ENCODE measurements at places on chromosomes 3 and 15.

- no peaks in the 10 kb centered on the region for H3K27me3 ChIP-seq
- no peak overlapping the region for H3K4me3 ChIP-seq
- no peak overlapping the region for H3K27ac ChIP-seq
- peaks cover 4% of the 10 kb centered on the region for H3K4me1 ChIP-seq
- no peak for DNase-seq
Measured at GRCh38 chr3:41503998-41504623, 304.8 kb downstream of the CTNNB1 start.

DNA sequence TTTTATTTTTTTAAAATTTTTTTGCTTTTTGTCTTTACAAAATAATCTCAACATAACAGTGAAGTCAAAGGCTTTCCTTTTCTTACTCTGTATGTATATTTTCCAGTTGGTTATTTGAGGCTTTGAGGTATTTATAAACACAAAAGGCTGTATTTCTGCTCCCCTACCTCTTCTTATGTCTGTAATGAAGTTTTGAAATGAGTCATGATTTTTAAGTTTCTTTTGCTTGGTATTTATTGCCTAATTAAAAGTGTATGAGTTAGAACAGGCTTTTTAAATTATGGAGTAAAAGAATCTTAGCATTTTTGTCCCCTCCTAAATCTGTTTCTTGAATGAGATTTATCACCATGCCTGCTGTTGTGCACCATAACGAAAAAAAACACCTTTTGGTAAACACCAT is 66.0 kb downstream of the DCUN1D1 start:
- H3K4me1 ChIP-seq = peaks cover 42% of the 10 kb centered on the region
- H3K4me3 ChIP-seq = no peak overlapping the region
- DNase-seq = no peak
- H3K27ac ChIP-seq = peak overlapping the region; percentile 70

DNA sequence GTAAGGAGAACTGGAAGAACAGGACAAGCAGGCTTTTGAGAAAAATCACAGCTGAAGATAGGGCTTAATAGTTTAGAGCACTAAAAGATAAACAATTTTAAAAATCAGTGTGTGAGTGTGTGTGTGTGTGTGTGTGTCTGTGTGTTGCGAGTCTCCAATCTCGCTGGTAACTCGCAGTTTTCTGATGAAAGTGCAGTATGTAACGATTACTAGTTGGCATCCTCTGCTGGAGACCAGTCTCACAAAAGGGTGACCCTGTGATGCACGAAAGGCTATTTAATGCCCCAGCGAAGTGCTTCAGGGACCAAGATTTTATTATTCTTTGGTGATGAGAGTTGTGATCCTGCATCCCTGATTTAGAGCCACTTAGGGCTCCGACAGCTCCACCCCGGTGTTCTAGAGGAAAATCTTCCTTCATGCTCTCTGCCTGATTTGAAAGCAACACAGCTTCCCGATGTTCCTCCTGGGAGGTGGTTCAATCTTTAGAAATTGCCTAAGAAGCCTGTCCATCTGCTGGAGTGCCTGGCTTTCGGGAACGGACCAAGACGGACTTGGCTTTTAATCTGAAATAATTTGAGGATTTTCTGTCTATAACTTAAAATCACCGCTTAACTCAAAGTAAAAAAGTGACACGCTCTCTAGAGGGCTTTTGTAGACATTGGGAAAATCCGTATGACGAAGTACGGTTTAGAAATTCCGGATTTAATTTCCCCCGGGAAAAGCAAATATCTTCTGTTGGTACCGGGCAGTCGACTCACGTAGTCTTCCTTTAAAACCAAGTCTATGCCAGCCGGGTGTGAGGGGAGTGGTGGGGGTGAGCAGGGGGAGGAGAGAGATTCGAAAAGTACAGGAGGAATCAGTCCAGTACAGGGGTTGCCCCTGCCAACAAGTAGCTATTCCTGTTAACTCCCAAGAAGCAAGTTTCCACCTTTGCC is 1.1 kb upstream of the ALCAM start:
- peaks cover 42% of the 10 kb centered on the region for H3K4me1 ChIP-seq
- DNase-seq = peak; percentile 5
- H3K36me3 ChIP-seq = no peaks in the 10 kb centered on the region
- H3K27ac ChIP-seq = no peak overlapping the region
- peak overlapping the region; percentile 94 for H3K4me3 ChIP-seq

DNA sequence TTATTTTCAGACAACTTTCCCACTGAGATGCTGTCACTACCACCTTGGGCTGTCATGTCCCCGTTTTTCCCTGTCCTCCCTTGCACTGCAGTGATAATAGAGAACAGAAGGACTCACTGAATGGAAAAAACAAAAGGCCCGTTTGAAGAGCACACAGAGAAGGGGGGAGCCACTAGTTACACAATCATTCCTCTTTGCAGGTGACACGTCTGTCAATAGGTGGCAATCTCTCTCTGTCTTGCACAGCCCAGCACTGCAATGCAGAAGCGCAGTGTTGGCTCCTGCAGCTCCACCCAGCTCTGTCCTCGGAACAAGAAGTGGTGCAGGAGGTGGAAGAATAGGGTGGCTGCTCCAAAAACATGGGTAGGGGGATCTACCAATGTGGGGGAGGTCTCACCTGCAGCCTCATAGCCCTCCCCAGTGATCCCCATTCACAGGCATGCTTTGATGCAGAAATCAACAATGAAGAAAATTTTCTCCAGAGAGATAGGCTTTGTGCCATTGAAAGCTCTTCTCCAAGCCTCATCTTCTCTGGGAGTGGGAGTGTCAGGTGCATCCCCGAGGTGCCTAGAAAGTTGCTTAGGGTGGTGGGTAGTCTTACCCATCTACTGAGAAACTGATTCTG is 31.8 kb downstream of the FSTL1 start:
- H3K36me3 ChIP-seq = no peaks in the 10 kb centered on the region
- peaks cover 4% of the 10 kb centered on the region for H3K27me3 ChIP-seq
- peak; percentile 41 for DNase-seq

DNA sequence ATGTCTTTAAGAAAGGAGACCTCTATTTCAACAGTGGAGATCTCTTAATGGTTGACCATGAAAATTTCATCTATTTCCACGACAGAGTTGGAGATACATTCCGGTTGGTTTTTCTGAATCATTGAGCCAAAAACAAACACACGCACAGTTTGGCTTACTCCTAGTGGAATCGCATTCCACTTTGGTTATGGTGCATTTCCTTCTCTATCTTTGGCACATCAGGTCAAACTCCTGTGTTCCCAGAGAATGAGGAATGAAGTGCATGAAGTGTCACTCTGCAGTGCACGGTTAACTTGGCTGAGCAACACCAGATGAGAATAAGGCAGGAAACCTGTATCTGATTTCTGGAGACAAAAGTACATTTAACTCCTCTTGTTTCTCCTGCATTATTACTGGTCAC is 38.5 kb downstream of the HDC start:
- DNase-seq = no peak
- no peaks in the 10 kb centered on the region for H3K27me3 ChIP-seq
- H3K27ac ChIP-seq = no peak overlapping the region
- peaks cover 19% of the 10 kb centered on the region for H3K36me3 ChIP-seq
- H3K4me3 ChIP-seq = no peak overlapping the region

DNA sequence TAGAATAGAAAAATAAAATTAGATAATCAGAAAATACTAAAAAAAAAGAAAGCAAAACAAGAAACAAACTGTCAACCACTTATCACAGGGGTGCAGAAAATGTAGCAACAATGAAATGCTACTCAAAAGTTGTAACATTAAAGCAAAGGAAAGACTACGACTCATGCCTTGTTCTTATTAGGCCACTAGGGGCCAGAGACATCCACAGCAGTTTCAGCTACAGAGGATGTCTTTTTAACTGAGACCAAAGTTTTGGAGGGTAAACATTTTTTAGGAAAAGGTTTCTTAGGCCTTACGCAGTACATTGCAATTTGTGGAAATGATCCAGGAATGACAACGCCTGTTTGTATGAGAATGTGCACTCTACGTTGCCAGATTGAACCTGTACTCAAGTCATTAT is 15.4 kb upstream of the CADM2 start:
- no peaks in the 10 kb centered on the region for H3K4me1 ChIP-seq
- H3K36me3 ChIP-seq = no peaks in the 10 kb centered on the region
- no peaks in the 10 kb centered on the region for H3K27me3 ChIP-seq
- H3K4me3 ChIP-seq = no peak overlapping the region

- no peaks in the 10 kb centered on the region for H3K4me1 ChIP-seq
- H3K27ac ChIP-seq = no peak overlapping the region
- no peaks in the 10 kb centered on the region for H3K27me3 ChIP-seq
- H3K36me3 ChIP-seq = no peaks in the 10 kb centered on the region
Measured at GRCh38 chr15:78991476-78991875, 46.6 kb upstream of the CTSH start.

DNA sequence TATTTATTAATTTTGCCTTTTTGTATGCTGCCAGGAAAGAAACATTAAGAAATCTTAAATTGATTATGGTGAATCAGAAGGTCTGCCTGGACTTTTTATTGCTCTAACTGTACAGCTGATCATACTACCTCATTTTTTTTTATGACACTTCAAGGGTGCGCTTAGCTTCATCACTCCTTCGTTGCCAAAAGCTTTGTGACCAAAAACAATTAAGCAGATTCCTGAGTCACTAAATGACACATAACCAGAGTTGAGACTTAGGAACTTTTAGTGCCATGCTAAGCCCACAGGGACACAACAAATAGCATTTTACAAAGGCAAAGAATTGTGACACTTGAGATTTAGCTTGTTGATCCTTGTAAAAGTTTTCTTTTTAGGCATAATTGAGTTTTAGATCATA is 4.9 kb downstream of the ADIPOQ start:
- H3K4me1 ChIP-seq = peaks cover 18% of the 10 kb centered on the region
- no peak overlapping the region for H3K4me3 ChIP-seq
- H3K27ac ChIP-seq = no peak overlapping the region
- no peak for DNase-seq
- peaks cover 7% of the 10 kb centered on the region for H3K27me3 ChIP-seq
- no peaks in the 10 kb centered on the region for H3K36me3 ChIP-seq

GRCh38 chr3:183015185-183015584 is 34.8 kb upstream of the DCUN1D1 start:
- H3K4me3 ChIP-seq = no peak overlapping the region
- H3K27me3 ChIP-seq = no peaks in the 10 kb centered on the region
- no peaks in the 10 kb centered on the region for H3K4me1 ChIP-seq
- DNase-seq = no peak

DNA sequence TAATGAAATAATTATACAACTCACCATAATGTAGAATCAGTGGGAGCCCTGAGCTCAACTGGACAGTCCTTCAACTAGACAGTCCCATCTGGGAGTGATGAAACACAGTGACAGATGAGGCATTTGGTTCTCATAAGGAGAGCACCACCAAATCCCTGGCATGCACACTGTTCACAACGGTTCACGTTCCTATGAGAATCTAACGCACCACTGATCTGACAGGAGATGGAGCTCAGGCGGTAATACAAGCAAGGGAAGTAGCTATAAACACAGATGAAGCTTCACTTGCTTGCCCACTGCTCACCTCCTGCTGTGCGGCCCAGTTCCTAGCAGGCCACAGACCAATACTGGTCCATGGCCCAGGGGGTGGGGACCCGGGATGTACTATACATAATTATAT is 17.0 kb downstream of the PRKAR2A start:
- no peak overlapping the region for H3K4me3 ChIP-seq
- no peak for DNase-seq
- H3K4me1 ChIP-seq = peaks cover 6% of the 10 kb centered on the region
- peaks cover 3% of the 10 kb centered on the region for H3K36me3 ChIP-seq
- H3K27me3 ChIP-seq = no peaks in the 10 kb centered on the region

DNA sequence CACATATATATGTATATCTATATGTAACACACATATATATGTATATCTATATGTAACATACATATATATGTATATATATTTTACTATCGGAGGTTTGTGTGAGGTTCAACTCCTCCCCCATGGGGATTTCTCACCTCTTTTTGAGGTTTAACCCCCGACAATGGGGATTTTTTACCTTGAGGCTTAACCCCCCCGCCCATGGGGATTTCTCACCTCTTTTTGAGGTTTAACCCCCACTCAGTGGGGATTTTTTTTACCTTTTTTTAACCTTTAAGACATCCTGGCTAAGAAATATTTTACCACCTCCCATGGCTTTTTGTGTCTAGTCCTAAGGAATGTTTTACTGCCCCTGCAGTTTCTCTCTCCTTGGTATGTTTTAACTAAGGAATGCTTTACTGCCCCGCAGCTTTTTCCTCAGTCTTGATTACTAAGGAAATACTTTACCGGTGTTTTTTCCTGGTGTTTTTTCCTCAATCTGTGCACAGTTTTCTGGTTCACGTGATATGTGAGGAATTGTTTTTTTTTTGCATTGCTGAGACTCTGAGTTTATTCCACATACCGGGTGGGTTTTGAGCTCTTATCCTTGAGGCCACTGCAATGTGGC is 185.2 kb downstream of the KLF13 start:
- no peak overlapping the region for H3K27ac ChIP-seq
- peaks cover 14% of the 10 kb centered on the region for H3K27me3 ChIP-seq
- no peak overlapping the region for H3K4me3 ChIP-seq
- peaks cover 14% of the 10 kb centered on the region for H3K4me1 ChIP-seq
- DNase-seq = peak; percentile 68

- no peaks in the 10 kb centered on the region for H3K36me3 ChIP-seq
- H3K4me1 ChIP-seq = peaks cover 4% of the 10 kb centered on the region
- no peak overlapping the region for H3K4me3 ChIP-seq
- no peak overlapping the region for H3K27ac ChIP-seq
- no peaks in the 10 kb centered on the region for H3K27me3 ChIP-seq
Measured at GRCh38 chr15:55915221-55915620, 78.2 kb downstream of the NEDD4 start.

- H3K27ac ChIP-seq = no peak overlapping the region
- H3K27me3 ChIP-seq = peaks cover 2% of the 10 kb centered on the region
- no peaks in the 10 kb centered on the region for H3K36me3 ChIP-seq
- peaks cover 5% of the 10 kb centered on the region for H3K4me1 ChIP-seq
- no peak for DNase-seq
- no peak overlapping the region for H3K4me3 ChIP-seq
Measured at GRCh38 chr15:66651913-66652642, 50.0 kb upstream of the SMAD6 start.

DNA sequence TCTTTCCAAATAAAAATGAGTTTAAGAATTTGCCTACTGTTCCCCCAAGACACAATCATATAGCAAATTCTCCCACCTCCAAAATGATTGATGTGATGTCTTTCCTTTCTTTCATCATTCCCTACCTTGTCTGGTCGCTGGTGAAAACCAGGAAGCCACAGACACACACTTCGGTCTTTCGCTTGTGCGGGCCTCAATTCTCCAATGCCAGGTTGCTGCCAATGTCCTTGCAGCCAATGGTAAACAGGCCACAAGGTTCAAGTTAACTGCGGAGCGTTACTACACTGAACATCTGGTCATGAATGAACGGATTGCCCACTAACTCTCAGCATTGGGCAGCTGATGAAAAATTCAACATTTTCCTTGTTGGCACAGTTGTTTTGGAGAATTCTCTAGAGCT is 192.2 kb downstream of the FOXP1 start:
- H3K4me1 ChIP-seq = peaks cover 78% of the 10 kb centered on the region
- peaks cover 2% of the 10 kb centered on the region for H3K27me3 ChIP-seq
- peaks cover 10% of the 10 kb centered on the region for H3K36me3 ChIP-seq
- H3K4me3 ChIP-seq = peak overlapping the region; percentile 52
- peak overlapping the region; percentile 69 for H3K27ac ChIP-seq
- no peak for DNase-seq

DNA sequence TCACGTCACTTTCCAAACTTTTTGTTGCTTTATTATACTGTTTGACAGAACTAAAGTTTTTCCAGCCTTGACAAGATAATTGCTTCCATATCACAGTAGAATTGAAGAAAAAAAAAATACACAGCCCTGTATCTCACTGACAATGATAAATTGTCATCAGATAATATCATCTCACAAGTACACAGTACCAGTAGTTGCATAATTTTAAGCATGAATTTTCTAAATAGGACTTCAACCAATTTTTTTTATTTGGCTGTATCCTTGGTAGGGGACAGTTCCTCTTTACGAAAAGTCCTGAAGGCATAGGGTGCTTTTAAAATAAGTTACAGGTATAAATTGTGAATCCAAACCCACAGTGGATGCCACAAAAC is 230.7 kb downstream of the ATP8B4 start:
- no peak overlapping the region for H3K4me3 ChIP-seq
- no peaks in the 10 kb centered on the region for H3K36me3 ChIP-seq
- H3K27ac ChIP-seq = no peak overlapping the region
- DNase-seq = no peak
